ENCODE measurements at places on chromosomes 5 and 9.

- peak; percentile 15 for DNase-seq
Measured at GRCh38 chr5:35438288-35438687, 179.4 kb upstream of the SPEF2 start.

DNA sequence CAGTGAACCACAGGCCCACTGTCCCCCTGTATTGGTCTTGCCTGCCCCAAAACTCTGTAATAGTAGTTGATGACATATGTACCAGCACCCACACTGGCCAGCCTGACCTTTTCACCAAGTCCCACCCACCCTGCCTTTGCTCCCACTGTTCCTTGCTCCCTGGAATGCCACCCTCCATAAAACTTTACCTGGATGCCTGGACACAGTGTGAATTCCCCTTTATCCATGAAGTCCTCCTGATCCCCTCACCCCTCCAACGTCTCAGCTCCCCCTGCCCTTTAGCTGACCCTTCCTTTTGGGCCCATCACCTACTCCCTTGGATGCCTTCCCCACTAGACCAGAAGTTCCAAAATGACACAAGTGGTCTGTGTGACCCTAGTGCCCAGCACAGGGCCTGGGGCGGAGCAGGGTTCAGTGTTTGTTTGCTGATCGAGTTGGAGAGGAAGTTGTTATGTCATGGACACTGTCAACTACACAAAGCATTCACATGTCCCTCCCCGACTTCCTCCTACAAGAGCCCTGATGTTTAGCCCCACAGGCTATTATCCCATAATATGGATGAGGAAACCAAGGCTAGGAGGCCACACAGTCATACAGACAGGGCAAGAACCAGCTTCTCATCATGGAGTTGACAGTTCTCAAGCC lies 16.1 kb downstream of the AMBP start:
- DNase-seq = no peak

DNA sequence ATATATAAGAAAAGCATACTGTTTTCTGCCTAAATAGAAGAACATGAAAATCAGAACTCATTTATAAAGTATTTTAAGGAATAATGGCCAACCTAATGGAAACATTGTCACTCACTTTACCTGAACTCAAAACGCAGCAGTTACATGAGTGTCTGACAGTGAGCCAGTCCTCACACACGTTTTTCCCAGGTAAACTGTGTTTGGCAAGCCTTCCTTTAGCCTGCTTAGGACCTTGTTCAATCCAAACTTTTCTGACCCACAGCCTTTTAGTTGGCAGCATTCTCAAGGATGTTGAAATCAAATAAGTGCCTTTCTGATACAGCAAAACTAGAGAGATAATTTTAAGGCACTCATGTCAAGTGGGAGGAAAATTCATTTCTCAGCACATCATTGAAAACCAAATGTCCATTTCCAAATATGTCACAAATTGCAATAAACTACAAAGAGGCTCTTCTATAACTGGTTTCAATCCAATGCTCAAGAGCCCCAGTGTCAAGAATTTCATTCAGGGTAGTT lies 83.5 kb upstream of the SPDL1 start:
- DNase-seq = no peak

- DNase-seq = peak; percentile 41
Measured at GRCh38 chr9:23123048-23123632, 676.5 kb downstream of the DMRTA1 start.

DNA sequence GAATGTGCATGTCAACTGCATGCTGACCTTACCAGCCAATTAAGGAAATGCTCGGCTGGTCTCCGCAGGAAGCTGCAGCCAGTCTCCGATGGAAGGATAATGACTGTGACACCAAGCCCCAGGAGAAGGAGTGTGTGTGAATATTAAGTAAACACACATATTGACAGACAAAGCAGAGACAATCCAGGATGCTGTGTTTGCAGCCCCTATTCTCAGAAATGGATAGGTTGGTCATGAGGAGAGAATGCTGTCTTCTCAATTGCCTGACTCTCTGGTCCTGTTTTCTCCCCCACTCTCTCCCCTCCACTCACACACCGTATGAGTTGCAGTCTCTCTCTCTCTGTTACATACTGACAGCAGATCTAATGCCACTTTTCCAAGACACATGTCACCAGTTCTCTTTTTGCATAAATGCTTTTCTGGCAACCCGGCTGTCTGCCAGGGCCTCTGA lies 85.7 kb downstream of the EPB41L4A start:
- no peak for DNase-seq

DNA sequence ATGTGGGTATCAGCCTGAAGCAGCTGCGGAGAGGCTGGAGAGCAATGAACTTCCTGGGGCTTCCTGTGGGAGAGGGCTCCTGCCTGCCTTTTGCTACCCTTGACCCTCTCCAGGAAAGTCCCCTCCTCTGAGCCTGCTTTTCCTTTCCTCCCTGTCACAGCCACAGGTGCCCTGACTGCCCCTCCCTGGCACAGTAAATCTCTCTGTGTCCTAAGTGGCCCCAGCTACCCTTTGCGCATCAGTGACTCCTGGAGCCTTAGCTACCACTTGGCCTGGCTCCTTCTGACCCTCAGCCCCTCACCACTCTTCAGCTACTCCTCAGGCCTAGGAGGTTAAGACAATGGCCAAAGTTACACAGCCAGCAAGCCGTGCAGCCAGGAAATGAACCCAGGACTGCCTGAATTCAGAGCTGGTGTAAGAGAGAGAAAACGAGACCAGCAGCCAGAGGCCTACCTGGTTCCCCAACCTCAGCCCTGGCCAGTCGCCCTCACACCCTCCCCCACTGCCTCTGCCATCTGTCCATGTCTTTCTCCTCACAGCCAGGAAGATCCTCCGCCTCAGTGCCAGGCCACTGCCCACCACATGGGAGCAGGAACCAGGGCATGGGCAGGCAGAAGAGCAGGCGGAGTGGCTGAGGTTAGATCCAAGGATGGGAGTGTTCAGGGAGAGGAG lies 18.6 kb downstream of the CNTFR start:
- DNase-seq = no peak

All from M059J (cell line).